ENCODE measurements at places on chromosomes 2 and 18.

- no peak for DNase-seq
Observed at GRCh38 chr2:158651358-158652057, 143.6 kb upstream of the DAPL1 start.

DNA sequence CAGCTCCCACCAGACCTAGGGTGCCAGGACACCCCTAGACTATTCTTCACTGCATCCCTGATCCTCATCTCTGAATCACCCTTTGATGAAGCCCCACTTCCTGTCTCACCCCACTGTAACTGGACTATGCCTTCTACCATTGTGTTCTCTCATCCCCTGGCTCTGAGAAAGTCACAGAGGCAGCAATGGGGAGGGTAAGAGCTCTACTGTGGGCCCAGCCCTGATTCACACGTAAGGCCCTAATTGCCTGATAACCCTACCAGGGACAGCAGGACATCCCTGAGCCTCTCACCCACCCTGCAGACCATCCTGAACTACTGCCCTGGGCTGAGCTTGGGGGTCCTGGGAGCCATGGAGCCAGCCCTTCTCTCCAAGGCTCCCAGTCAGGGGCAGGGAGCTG lies 1.5 kb upstream of the PROM2 start:
- no peak for DNase-seq

GRCh38 chr2:42169874-42170521 lies 845 bp downstream of the EML4 start:
- DNase-seq: no peak

GRCh38 chr2:58800881-58801280 lies 559.8 kb upstream of the FANCL start:
- DNase-seq: no peak

DNA sequence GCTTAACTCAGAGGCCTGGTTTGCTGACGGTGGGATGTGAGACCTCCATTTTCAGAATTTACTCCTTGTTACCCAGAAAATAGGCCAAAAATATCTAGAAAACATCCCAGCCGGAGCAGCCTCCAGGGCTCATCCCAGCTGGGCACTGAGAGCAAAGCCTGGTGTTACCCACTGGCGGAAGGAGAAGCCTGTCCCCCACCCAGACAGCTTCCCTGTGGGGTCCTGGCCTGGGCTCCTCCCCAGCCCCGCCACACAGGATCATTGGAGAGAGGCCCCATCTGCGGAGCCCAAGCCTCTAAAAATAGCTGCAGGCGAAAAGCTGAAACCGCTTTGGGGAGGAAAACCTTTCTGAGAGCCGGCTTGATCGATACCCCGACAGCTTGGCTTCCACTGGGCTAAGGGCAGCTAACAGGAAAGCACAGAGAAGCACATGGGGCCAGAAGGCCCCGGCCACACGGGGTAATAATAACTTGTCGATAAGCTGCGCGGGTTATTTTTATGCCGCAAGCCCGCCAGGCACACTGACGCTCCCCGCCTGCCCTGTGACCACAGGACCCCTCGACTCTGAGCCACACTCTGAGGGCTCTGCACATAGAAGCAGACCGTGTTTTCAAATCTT lies 26.9 kb upstream of the FAHD2A start:
- no peak for DNase-seq

- DNase-seq: no peak
Observed at GRCh38 chr2:168970711-168971233, 60.4 kb downstream of the ABCB11 start.

DNA sequence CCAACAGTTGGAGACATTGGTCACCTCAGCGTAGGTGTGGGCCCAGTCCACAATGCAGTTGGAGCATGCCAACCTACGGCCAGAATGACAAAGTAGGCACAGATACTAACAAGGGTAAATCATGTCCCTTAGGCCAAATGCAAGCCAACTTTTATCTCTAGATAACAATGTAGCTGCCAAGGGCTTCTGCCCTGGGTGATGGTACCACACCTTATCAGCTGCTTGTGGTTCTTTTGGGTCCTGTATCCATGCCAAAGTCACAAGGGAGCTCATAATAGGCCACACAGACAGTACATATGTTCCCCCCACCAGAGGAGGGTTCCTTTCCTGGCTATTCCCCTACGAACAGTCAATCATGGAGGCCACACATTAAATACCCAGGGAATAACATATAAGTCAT lies 19.1 kb downstream of the PHOSPHO2 start:
- DNase-seq: no peak

DNA sequence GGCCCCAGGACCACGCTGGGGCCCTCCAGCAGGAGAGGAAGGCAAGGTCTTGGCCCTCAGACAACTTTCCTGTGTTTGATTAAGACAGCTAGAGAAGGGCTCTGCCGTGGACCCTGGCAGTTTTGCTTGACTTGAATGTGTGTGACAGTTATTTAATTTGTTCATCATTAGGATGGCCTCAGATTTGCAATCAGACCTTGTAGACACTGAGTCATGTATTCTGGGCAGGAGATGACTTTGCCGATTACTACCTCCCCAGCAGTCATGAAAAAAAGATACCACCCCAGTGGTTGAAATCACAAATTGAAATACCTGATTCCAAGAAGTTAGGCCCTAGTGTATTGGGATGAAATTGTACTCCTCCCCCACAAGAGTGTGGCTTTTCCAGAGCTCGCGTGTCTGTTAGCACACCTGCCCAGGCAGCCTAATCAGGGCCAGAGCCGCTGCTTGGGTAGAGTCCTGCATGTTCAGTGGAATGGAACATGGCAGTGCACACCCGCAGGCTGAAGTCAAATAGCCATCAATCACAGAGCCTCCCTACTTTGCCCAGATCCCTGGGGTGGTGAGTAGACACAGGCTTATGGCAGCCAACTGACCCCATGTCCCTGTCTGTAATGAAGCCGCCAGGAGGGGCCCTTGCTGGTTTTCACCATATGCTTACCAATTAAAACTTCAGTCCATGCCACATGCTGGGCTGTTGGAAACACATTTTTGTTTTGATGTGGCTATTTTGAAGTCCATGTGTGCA lies 122.5 kb downstream of the TPGS2 start:
- no peak for DNase-seq

DNA sequence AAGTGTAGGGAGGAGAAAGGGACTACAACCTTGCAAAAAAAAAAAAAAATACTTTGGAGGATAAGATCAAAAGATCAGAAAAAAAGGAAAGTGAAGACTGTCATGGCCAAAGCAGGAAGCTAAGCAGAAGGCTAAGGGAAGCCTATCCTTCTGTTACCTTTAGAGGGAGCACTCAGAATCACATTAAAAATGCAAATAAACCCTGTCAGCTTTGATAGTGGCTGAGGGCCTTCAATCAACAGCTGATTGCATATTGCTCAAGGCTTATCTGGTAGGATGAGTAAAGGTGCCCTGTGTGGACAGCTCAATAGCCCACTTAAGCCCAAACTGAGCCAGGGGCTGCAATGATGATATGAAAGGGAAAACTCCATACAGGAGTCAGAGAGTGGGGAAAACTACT lies 1021.2 kb downstream of the LRP1B start:
- DNase-seq: no peak

DNA sequence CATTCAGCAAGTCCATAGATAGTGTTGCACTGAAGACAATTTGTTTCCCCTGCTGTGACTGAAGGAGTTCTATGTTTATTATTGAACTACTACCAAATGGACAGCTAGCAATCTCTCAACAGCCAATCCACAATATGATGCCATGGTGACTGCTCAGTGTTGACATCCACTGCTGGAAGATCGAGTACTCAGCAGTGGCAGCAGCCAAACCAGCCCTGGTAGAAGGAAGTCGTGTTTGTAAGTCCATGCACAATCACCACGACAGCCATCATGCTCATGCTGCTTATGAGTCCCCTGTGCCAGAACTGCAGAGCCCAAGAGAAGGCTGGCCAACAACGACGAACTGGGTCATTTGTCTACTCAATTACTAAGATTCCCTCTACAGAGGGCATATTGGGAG lies 66.4 kb downstream of the OSR1 start:
- no peak for DNase-seq

DNA sequence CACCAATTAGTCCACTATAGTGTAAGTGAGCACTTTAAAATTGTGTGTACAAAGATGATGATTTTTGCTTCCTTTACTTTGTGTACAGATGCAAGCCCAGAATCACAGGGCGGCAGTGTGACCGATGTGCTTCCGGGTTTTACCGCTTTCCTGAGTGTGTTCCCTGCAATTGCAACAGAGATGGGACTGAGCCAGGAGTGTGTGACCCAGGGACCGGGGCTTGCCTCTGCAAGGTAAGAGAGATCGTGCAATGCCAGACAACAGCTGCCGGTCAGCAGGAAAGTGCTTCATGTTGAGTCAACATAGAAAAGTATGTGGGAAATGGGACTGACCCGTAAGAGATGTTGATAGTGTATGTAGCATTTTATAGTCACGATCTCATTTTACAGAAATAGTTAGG lies 156.8 kb upstream of the TTC39C start:
- no peak for DNase-seq

DNA sequence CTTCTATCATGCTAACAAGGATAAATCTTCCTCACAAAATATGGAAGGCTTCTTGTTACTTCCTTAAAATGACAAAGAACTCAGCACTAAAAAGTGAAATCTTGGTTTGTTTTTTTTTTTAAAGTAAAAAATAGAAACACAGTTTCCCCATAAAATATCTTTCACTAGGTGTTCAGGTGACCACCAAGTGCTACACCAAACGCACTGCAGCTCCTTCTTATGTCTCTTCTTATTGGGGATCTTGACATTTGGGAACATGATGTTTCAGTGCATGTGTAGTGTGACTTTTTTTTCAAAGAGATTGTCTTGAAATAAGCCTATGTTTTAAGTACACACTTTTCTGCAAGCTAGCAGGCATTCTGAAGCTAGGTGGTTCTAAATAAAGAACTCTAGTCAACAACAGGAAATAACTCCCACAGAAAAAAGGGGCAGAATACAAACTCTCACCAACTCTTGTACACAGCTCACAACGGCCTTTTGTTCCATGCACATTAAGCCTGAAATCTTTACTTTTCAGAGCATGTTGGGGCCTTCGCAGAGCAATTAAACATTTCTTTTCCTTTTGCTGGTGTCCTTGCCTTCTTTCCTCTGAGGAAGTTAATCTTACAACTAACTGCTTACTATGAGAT lies 13.2 kb upstream of the SERTAD2 start:
- no peak for DNase-seq

GRCh38 chr2:11515490-11515981 lies 18.3 kb upstream of the GREB1 start:
- DNase-seq: no peak

- DNase-seq: no peak
Observed at GRCh38 chr2:200784215-200784614, 27.5 kb upstream of the BZW1 start.

GRCh38 chr2:121220995-121221394 lies 64.0 kb downstream of the TFCP2L1 start:
- DNase-seq: no peak

DNA sequence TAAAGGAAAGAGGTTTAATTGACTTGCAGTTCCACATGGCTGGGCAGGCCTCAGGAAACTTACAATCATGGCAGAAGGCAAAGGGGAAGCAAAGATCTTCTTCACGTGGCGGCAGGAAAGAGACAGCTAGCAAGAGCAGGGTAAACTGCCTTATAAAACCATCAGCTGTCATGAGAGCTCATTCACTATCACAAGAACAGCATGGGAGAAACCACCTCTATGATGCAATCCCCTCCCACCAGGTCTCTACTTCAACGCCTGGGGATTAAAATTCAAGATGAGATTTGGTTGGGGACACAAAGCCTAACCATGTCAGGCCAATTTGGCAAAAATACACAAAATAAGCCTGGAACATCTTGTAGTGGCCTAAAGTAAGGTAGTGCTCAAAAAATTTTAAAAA lies 152.6 kb downstream of the COL6A3 start:
- DNase-seq: no peak

DNA sequence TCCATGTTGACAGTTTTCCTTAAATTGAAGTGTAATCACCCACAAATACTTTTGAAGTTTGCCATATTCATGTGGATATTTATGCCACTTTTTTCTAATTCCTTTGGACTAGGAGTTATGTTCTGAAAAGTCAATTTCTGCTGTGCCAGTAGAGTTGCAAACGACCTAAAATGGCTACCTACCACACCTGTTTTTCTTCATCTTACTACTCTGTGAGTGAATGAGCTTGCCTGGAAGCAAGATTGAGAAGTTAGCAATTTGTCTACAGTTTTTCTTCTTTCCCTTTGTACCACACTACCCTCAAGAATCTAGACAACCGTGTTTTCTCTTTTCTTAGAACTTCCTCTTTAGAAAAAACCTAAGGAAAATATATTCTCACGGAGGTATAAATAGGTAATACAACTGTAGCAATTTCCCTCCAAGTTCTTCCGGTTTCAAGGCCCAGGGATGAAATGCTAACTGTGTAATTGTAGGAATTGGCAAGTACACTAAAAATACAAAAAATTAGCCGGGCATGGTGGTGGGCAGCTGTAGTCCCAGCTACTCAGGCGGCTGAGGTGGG lies 7.3 kb upstream of the SLC39A10 start:
- no peak for DNase-seq

GRCh38 chr2:19377717-19378116 lies 19.3 kb upstream of the OSR1 start:
- DNase-seq: no peak

- DNase-seq: no peak
Observed at GRCh38 chr2:149422991-149423338, 92.6 kb downstream of the LYPD6 start.

- no peak for DNase-seq
Observed at GRCh38 chr2:144631636-144632035, 111.7 kb upstream of the ZEB2 start.

- no peak for DNase-seq
Observed at GRCh38 chr2:174376967-174377366, 18.6 kb upstream of the SCRN3 start.

DNA sequence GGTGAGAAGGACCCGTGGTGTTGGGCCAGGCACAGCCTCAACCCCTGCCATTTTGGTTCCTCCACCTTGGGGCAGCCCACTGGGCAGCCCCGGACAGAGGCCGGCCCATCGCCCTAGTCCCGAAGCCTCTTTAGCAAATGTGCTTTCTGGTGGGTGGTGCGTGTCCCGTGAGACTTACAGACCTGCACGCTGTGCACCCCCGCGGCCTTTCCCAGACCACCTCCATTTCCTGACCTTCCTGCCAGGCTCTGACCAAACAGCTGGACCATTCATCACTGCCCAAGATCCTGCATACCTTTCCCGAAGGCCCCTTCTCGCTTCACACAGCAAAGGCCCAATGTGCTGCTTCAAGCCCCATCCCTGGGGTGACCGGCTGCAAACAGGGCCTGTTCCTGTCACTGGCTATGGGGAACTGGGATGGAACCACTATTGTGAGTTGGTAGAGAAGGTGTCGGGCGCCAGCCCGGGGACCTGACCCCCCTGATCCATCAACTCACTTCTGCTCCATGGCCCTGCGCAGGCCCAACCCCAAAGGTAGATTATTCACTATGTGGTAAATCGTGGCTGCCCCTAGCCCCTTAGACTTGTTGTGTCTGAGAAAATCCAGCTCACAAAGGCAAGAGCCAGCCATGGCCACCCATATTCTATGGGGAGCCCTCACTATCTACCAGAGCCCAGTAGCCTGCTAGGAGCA lies 341.0 kb downstream of the EIPR1 start:
- DNase-seq: no peak
